ENCODE measurements at places on chromosomes 16 and 17. TPM values are rescaled to one million over a fixed set of nuclear protein-coding genes. Genes with fewer than 3 reads are reported as not detected.

The KRT23 gene
- polyA plus RNA-seq: 0.75 TPM

The CD300A gene
- polyA plus RNA-seq: not detected

The KLHL10 gene
- polyA plus RNA-seq: not detected

The PPY gene
- not detected for polyA plus RNA-seq

The ARHGAP44 gene
- polyA plus RNA-seq: 1.6 TPM

The TMEM92 gene
- 6.7 TPM for polyA plus RNA-seq
